Lower leg skin (tissue), 4 donors: ENCODE measurements at places on chromosomes 7 and 10. TPM values are rescaled to one million over a fixed set of nuclear protein-coding genes. Genes with fewer than 3 reads are reported as not detected.

GRCh38 chr7:64223366-64223765 lies 4.9 kb upstream of the ZNF679 start:
- DNase-seq, result no peak

DNA sequence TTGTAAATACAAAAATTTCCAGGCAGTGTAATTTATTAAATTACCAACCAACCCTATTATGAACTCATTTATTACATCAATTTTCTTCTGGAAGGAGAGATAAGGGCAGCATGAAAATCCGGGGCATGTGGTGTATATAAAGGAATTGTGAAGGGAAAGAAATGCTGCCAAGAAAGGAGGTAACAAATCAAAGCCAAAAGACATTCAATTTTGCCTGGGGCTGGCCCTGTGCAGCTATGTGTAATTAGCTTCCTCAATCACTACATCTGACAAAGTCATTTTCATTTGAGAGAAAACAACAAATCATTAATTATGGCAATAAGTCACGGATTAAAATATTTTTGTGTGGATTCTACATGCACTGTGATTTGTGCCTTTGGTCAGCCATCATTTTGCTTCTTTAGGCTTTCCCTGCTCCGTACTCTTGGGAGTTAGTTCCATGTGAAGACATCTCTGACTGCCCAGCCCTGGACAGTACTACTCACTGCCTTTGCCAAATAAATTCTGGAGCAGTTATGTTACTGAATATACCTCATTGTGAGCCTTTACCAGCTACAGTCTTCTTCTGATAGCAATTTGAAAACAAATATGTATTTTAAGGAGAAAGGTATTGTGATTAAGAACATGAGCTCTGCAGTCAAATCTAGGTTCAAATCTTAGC lies 191.7 kb downstream of the RELN start:
- DNase-seq, result no peak

DNA sequence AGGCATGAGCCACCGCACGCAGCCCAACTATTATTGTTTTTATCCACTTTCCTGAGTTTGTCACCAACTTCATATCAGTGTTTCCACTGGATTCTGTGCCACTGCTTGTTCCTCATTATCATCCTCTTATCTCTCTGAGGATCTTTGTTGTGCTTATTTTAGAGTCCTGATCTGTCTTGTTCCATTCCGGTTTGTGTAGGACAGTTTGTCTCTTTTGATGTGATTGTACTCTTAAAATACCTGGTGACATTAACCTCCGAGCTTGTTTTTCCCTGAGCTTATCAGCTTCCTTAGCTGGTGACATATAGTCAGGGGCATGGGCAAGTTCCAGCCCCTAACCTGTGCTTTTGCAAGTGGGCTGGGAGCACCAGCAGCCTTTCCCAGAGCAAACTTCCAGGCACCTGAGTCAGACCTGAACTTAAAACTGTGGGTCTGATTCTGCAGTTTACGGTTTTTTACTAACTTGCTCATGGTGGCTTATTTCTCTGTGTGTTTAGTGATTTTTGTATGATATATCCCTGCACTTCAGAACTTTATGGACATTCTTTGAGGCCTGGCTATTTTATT lies 23.1 kb upstream of the FMC1 start:
- DNase-seq, result no peak

DNA sequence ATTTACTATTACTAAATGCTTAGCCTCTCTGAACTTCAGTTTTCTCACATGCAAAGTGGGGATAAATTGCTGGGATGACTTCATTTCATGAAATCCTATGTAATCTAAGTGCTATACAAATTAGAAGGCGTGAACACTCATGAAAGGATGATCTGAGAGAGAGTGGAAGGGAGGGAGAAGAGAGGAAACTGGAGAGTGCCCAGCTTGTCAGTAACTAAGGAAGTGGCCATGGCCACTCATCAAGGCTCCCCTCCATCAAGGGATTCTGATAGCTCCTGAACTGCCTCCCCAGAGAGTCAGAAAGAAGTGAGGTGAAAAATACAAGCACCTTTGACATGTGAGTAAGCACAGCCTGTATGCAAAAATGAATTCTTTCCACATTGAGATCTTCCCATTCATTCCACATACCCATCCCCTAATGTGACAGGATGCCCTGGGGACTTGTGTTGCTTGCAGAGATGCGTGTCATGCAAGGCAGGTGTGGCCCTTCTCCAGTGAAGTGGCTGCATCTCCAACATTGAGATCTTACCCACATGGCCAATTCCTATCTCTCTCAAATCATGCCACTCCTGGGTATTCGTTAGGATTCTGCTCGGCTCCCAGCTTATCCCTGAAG lies 76.5 kb upstream of the ITPRID1 start:
- DNase-seq, result no peak

MRPL43 gene
- total RNA-seq, result 116 TPM

OR6V1 gene
- total RNA-seq, result not detected

DNA sequence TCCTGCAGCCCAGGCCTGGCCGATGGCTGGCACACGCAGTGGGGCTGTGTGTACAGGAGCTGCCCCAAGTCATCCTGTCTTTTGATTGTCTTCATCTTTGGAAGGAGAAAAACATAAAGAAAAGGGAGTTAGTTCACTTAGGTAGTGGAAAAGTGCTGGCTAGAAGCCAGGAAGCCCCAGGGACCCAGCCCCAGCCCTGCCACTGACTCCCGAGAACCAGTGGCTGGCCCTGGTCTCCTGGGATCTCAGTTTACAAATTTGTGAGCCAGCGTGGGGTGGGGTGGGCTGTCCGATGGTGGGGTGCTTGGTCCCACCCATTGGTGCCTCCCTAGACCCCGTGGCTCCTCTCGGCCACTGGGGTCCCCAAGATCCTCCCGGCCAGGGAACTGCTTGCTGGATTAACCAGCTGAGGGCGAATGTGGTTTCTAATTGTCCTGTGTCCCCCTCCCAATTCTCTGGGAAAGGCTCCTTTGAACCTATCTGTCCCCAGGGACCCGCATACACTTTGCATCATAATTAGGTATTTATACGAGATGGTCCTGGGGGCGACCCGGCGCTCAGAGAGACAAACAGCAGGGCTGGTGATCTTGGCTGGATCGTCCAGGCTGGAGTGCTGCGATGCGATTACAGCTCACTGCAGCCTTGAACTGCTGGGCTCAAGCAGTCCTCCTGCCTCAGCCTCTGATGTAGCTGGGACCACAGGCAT lies 16.3 kb upstream of the CHST12 start:
- no peak for DNase-seq

OPALIN gene
- total RNA-seq, result not detected

HOXA7 gene
- total RNA-seq, result 10.0 TPM

DNA sequence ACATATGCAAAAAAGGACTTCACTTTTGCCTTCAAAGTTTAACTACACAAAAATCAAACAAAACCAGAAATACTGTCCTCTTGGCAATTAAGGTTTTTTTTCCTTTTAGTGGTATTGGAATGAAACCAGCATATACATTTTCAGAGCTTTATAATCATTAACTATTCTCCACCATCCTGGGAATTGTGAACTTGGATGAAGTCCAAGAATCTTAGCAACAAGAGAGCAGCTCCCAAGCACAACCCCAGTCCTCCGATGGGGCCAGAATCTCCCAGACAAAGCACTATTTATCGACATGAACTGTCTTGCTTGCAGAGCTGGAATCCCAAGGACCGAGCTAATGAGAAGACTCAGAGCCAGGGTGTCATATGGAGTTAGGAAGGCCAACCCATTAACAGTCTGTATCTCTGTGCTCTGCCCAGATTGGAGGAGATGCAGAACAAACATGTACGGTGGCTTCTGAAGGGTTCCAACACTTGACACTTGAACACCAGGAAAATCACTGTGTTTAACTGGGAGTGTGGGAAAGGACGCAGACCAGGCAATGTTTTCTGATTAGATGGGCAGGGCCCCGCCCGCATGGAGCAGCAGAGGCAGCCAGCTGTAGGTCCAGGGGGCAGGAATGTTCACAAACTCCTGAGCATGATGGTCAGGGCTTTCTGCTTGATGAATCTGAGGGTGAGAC lies 35.5 kb downstream of the PPP1R3C start:
- no peak for DNase-seq

NEUROG3 gene
- total RNA-seq, result not detected

DNA sequence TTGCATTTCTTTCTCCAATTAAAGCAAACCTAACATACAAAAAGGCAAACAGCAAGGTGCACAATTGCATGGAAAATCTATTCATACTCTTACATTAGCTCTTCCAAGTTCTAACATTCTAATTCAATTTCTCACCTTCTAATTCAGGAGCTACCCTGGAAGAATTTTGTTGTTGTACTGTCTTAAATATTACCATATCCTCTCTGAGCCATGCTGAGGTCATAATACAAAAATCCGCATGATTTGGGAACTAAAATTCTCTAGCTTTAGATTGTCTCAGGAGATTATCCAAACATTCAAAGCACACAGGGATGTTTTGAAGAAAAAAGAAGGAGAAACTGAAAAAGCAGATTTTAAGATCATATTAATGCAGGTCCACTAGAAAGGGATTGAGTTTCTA lies 229.9 kb downstream of the KIAA1217 start:
- no peak for DNase-seq

DNA sequence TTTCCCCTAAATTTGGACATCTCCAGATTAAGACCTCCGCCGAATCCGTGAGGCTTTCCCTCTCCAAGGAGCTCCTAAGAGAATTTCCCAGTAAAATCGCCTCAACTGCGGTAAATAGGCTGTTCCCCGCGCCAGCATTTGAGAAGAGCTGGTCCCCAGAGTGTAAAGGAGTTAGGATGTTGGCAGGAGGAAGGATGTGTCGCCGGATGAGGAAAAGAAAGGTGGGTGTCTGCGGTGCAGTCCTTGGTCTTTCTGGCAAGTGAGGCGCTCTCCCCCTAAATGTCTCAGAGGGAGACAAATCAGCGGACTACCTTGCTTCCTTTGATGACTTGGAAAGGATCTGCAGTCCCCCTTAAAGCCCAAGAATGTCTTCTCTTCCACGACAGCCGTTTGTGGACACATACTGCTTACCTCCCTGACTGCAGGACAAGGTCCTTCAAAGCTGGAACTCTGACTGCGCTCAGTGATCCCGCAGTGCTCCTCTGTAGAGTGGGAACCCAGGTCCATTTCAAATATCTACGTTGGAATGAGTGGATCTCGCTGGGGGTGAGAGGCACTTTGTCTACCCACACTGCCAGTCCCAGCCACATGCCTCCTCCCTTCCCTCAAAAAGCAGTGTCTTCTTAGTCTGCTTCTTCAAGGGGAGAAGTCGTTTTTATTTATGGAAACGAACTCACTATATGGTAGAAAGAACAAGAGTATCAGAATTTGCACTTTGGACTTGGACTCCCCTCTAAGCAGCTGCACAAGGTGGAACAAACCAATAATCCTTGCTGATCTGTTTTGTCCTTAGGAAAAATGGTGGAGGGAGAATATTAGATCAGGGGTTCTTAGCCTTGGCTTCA lies 1.1 kb upstream of the DLG5 start:
- DNase-seq, result no peak

DNA sequence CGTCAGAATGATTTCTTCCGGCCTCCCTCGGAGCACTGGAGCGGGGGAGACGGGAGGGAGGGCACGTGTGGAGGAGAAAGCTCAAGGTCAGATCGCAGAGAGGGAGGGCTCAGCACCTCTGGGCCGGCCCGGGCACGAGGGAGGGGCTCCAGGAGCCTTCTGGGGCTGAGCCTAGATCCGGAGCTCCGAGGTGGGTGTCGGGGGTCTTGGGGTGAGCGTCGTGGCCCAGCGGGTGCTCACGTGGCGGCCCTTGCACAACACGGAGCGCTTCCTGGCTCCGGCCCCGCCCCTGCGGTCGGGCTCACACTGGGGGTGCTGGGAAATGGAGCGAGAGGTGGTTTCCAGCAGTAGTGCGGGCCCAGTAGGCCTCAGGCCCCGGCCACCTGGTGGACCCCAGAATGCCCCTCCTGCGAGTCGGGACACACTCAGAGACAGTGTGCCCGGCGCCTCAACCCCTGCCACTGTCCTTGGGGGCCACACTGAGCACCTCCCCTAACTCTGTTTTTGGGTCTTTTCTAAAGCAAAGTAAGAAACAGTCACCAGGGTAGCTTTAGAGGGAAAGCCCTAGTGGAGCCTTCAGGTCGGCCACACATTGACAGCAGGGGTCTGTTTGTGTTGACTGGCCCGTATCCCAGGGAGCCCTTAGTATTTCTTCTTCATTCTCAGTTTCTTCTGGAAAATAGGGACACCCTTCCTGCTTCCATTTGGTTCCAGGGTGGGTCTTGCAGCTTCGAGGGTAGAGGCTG lies 798 bp downstream of the PPIF start:
- DNase-seq, result peak; percentile 92

HOXA9 gene
- total RNA-seq, result 50.1 TPM

KIAA1549 gene
- total RNA-seq, result 2.8 TPM

CNPY1 gene
- total RNA-seq, result not detected
